ENCODE measurements at places on chromosomes 7 and 10.

DNA sequence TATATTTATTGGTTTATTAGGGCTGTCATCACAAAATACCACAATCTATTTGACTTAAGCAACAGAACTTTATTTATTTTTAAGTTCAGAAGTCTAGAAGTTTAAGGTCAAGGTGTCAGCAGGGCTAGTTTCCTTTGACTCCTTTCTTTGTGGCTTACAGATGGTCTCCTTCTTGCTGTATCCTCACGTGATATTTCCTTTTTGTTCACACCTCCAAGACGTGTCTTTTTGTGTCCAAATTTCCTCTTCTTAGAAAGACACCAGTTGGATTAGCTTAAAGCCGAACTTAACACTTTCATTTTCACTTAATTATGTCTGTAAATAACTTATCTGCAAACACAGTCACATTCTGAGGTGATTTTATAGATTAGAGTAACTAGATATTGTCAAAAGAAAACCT is 631.4 kb upstream of the POT1 start:
- no peak for DNase-seq

- no peak for DNase-seq
These were observed 43.8 kb downstream of the ENO4 start for GRCh38 chr10:116892907-116893685.

GRCh38 chr10:46537309-46537708 is 19.1 kb downstream of the GPRIN2 start:
- DNase-seq, result no peak

DNA sequence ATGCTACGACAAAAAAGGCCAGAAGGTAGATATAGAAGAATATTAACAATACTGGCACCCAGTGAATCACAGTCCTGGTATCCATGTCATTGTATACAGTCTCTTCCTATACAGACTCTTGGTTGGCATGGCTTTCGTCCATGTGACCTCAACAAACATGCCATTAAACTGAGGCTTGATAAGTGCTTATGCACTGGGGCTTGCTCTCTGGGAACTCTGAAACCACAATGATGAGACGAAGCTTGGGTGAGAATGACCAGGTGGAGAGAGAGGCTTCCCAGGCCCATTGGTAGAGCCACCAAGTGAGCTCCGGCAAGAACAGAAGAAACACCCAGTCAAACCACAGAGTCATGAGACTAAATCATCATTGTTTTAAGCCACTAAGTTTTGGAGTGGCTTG is 33.2 kb downstream of the PNPLA8 start:
- no peak for DNase-seq

GRCh38 chr7:81186691-81187090 is 267.8 kb upstream of the SEMA3C start:
- no peak for DNase-seq

- no peak for DNase-seq
These were observed 138.0 kb upstream of the TARP start for GRCh38 chr7:38411404-38411803.

GRCh38 chr7:111527545-111527944 is 34.7 kb downstream of the IMMP2L start:
- no peak for DNase-seq

GRCh38 chr10:88388324-88388723 is 194.8 kb downstream of the RNLS start:
- DNase-seq, result no peak

GRCh38 chr10:112082120-112082519 is 101.4 kb downstream of the GPAM start:
- no peak for DNase-seq

GRCh38 chr7:10300577-10300976 is 673.1 kb upstream of the PHF14 start:
- DNase-seq, result no peak

DNA sequence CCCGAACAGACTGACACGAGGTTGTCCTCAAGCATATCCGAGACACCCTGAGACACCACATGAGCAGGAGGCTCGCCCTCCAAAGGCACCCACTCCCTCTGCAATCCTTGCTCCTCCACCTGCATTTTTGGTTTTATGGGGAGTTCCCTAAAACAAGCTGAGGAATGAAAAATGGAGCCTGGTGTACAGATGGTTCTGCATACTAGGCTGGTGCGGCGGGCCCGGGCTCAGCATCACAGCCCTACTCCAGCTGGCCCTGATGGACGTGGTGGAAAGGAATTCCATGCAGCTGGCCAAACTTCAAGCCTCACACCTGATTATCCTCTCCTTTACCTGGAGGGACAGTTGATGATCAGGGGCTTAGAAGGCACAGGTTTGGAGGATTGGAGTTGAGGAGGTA is 30.3 kb upstream of the JAKMIP3 start:
- DNase-seq, result no peak

- no peak for DNase-seq
These were observed 407.5 kb upstream of the PRKCQ start for GRCh38 chr10:6987536-6987945.

- DNase-seq, result no peak
These were observed 53.4 kb upstream of the CYP2C8 start for GRCh38 chr10:95122736-95123135.

DNA sequence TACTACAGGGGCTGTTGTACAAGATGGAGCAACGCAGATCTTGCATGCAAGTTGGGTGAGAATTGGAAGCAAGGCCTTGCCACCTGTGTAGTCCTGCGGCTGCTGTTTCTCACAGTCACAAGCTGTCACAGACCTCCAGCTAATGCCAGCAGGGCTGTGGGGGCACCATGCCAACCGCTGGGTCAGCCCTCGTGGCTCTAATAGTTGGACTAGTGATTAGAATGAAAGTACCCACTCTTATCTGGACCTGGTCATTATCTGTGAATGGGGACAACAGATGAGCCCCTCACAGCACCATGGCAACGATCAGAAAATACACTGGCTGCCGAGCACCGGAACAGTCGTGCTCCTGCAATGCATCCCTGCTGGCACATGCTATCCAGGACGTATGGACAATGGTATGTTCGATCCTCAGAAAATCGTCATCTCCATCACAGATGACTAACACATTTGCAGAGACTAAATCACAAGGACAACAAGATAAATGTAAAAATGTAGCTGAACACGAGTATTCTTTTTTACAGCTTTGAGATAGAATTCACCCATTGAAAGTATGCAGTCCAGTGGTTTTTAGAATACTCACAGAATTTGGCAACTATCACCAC is 80.4 kb upstream of the CALN1 start:
- no peak for DNase-seq

DNA sequence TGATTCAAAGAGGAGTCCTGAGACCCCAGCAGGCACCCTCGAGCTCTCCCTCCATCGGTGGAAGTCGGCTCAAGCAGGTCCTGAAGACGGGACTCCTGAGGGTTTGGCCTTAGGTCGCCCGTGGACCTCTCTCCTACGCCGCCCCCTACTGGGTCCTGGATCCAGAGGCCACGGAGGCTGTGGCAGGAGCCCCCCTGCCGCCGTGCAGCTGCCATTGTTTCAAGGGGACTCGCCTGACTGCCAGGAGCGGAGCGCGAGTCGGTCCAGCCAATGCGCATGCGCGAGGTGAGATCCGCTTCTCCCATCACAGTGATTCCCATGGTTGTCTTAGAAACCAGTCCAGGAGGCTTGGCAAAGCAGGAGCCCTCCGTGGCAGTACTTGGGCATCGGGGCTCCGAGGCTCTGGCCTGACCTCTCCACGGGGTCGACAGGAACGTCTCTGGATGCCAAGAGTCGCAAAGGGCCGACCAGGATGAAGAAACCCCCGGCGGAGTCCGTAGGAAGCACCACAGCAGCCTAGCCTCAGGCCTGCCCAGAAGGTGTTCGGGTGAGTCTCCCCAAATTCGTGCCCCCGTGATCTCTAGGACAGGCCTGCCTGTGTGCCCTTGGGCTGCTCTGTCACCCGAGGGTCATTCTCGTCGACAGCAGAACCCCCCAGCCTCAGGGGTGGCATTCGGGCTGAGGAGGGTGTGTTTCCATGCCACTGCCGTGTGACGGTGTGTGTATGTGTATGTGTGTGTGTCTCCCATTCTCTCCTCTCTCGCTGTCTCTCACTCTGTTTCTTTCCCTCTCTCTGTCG is 322.3 kb downstream of the ZNF716 start:
- no peak for DNase-seq

DNA sequence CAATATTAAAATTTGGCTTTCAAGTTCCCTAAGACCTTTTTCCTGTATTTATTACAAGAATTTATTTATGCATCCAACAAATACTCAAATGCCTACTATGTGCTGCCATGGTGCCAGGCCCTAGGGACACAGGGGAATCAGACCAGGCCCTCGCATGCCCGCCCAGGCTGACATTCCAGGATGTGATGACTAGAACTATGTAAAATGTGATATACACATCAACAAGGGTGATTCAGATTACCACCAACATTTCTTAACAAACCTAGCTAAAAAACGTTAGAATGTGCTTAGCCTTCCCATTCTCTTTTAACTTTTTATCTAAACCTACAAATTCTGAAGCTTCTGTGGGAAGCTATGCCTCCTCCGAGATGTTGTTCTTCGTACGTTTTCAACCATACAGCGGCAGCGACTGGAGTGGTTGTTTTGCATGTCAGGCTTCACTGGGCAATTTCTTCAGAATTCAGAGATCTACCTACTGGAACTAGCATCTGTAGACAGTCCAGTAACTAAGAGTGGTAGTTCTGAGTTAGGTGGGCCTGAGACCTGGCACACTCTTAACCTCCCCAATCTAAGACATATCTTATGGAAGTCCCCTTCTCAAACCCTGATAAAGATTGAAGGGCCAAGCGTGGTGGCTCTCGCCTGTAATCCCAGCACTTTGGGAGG is 22.1 kb downstream of the GNA12 start:
- DNase-seq, result no peak

GRCh38 chr7:150365673-150366398 is 2.8 kb upstream of the REPIN1 start:
- DNase-seq, result no peak

DNA sequence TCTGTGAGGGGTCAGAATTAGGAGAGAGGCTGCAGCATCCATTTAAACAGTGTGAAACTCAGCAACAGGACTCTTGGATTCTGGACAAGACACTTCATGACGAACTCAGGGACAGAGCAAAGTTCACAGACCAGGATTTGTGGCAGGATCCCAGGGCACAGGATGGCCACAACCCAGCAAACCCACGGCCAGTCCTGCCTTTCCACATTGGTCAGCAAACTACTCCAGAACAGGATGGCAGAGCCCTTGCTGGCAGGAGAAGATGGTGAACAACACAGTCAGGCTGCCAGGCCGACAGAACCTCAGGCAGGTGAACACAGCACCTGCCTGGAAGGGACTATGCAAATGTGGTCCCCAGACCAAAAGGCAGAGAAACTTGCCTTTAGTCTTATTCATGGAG is 34.4 kb downstream of the VSTM4 start:
- no peak for DNase-seq

- no peak for DNase-seq
These were observed 4.9 kb downstream of the TMEM270 start for GRCh38 chr7:73865738-73866445.

- peak; percentile 80 for DNase-seq
These were observed 14.5 kb downstream of the NUDT5 start for GRCh38 chr10:12181065-12181775.

GRCh38 chr10:103660364-103661197 is 167.1 kb downstream of the NEURL1 start:
- no peak for DNase-seq

GRCh38 chr7:50712252-50713122 is 70.2 kb downstream of the GRB10 start:
- DNase-seq, result no peak

DNA sequence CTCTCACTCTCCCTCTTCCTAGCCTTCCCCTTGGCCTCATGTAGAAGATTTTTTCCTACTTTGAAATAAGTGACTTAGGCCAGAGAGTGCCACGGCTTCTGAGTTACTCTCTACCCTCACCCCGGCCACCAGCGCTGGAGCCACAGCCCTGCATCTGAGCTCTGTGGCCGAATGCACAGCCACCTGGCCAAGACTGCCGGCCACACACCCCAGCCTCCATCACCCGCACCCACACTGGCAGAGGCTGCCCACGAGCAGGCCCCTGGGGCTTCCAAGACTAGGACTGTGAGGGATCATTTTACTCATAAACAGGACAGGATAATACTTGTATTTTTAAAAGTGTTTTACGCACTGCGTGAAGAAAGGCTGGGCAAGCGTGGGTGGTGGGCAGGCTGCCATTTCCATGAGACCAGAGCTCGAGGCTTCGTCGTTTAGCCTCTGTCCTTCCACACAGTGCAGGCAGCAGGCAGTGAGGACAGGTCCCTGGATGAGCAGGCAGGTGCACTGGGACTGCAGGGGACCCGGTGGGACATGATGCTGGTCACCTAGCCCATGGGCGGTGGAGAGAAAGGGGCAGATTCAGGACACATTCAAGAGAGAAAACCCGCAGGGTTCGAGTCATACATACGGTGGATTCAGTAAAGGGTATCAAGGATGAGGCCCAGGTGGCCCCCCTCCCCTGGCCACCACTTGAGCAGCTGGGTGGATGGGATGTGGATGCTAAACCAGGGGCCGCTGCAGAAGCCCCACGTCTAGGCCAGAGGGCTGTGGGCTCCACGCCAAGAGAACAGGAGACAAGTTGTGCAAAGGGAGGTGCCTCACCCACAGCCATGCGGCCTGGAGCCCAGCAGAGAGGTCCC is 35.5 kb upstream of the RNF32 start:
- DNase-seq, result no peak

GRCh38 chr10:132291826-132292225 is 15.9 kb downstream of the STK32C start:
- DNase-seq, result no peak

- DNase-seq, result no peak
These were observed 339.7 kb upstream of the NFE2L3 start for GRCh38 chr7:25812086-25812850.

GRCh38 chr10:115402699-115403098 is 309.5 kb downstream of the ATRNL1 start:
- no peak for DNase-seq

- DNase-seq, result no peak
These were observed 290.0 kb upstream of the GLI3 start for GRCh38 chr7:42527004-42527403.

GRCh38 chr7:132424821-132425724 is 151.2 kb downstream of the PLXNA4 start:
- no peak for DNase-seq

DNA sequence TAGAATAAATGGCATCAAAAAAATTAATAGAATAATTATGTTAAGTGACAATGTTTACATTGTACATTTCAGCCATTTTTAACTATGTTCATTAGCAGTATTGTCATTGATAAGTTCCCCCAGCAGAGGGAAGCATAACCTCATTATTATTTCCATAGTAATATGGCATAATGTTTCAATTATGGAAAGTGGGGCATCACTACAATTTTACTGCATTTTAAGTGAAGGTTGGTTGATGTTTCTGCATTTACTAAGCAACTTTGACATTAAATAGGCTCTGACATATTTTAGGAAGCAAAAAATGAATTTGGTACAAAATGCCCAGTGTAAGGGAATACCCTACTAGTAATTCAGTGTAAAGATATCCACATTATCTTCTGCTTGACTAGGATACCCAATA is 218.3 kb downstream of the SEMA3A start:
- peak; percentile 43 for DNase-seq

GRCh38 chr10:79335094-79335469 is 12.2 kb upstream of the PPIF start:
- DNase-seq, result no peak

- no peak for DNase-seq
These were observed 180.9 kb downstream of the ANK3 start for GRCh38 chr10:60208676-60209269.

GRCh38 chr7:18265611-18266281 is 229.8 kb upstream of the HDAC9 start:
- DNase-seq, result no peak

GRCh38 chr10:20713420-20713819 is 183.7 kb downstream of the NEBL start:
- no peak for DNase-seq

All from CD4-positive, alpha-beta T cell treated with Interleukin-17A for 1 hour (primary cell).